ENCODE measurements at places on chromosomes 1 and 21.
A peak's percentile ranks its signal among the peaks of the same experiment; 100 is the strongest.

DNA sequence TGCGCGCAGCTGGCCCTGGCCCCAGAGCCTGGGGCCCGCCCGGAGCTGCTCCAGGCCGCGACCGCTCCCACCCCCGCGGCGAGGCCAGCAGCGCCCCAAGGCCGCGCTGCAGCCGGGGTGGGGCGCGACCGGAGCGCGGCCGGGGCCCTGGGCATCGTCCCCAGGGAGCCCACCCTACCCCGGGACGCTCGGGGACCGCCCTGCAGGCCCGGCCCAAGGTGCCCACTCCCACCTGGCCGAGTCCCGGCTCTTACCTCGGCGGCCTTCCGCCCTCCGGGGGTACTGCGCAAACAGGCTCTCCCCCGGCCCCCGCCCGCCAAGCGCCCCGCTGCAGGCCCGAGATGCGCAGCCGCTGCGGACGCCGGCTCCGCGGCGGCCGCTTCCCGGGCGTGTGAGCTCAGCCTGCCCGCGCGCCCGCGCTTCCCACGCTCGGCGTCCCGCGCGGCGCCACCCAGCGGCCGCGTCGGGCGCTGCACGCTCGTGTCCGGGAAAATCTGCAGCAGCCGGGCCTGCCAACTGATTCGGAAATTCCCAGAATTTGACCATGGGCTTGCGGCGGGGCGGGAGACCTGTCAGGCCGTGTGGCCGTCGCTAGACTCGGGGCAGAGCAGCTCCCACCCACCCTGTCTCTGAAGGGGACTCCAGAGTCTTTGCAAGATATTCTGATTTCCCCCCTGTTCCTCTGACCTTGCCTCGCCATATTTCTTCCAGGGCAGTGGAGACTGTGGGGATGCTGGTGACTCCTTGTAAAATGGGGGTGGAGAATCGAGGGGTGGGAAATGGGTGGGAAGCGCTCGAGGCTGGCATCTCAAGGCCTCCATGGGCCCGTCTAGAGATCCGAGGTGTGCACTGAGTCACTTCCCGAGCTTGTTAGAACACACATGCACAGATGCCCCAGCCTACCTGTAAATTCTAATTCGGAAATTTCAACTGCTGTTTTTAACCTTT, 41.9 kb downstream of the CD34 start:
- peak; percentile 71 for DNase-seq

DNA sequence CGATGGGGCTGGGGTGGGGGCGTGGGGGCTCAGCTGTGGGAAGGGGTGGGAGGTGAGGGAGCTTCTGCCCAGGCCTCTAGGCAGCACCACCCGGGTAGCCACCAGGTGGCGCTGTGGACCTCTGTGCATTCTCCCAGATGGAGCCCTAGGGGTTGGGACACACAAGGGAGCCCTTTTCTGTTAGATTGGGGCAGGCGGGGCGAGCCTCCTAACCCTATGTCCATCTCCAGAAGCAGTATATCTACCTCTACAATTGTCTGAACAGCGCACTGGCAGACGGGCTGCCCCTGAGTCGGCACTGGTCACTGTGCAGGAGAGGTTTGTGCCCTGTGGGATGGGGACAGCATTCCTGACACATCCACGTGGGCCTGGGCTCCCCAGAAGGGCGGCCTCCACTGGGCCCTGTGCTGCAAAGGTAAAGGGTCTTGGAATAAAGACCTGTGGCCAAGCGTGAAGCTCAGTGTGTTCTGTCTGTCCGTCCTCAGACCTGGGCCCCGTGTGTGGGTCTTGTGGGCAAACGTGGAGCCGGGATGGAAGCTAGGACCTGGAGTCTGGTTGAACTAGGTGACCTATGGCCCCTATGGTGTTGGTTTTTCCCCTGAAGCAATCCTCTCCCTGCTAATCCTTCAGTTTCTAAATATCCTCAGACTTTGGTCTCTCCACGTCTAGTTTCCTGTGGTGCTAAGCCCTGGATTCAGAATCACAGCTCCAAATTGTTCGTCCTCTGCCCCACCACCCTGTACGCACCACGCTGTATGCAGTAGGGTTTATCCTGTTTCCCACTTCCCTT, 4.4 kb upstream of the LGR6 start:
- peak; percentile 74 for DNase-seq

DNA sequence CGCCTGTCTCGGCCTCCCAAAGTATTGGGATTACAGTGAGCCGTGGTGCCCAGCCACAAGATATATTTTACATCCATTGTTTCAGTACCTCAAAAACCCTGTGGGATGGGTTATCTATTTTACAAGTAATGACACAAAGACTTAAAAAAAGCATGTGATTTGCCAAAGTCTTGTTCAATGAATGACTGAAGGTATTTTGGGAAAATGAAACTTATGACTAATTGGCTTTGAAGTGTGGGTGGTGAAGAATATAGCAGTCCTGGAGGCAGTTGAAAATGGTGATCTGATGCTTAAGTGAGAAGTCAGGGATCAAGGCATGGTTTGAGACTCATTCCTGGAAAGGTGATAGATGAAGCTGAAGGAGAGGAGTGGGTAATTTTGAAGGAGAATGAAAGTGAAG, 3.0 kb downstream of the SWT1 start:
- DNase-seq: no peak

- DNase-seq: no peak
Measured at GRCh38 chr1:23742670-23743286, 493 bp upstream of the ELOA start.

DNA sequence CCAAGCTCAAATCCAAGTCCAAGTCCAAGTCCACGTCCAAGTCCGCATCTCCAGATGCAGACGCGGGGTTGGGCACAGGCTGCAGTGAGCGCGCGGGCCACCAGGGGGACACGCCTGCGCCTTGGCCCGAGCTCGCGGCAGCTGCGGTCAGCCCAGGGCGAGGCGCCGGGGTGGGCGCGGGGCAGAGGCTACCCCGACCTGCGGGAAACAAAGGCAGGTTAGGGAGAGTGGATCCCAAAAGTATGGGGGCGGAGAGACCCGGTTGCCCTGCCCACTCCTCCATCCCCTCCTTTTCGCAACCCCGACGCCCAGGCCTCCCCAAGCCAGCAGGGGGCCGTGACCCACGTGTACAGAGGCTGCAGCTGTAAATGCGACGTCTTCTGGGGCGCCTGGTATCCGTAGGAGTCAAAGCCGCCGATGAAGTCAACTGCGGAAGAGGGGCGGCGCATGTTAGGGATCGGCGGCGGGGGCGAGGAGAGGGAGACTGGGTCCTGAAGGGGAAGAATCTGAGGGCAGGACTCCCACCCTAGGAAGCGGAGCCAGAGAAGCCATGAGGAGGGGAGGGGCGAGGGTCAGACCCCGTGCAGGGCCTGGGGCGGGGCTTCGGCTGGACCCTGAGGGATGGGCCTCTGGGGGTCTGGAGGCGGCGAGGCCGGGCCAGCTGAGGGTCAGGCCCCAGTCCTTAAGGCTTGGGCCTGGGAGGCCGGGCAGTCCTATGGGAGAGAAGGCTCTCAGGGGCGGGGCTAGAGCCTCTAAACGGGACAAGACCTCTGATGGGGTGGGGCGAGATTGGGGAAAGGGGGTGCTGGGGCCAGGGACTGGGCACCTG, 58.0 kb downstream of the NKAIN1 start:
- peak; percentile 8 for DNase-seq

DNA sequence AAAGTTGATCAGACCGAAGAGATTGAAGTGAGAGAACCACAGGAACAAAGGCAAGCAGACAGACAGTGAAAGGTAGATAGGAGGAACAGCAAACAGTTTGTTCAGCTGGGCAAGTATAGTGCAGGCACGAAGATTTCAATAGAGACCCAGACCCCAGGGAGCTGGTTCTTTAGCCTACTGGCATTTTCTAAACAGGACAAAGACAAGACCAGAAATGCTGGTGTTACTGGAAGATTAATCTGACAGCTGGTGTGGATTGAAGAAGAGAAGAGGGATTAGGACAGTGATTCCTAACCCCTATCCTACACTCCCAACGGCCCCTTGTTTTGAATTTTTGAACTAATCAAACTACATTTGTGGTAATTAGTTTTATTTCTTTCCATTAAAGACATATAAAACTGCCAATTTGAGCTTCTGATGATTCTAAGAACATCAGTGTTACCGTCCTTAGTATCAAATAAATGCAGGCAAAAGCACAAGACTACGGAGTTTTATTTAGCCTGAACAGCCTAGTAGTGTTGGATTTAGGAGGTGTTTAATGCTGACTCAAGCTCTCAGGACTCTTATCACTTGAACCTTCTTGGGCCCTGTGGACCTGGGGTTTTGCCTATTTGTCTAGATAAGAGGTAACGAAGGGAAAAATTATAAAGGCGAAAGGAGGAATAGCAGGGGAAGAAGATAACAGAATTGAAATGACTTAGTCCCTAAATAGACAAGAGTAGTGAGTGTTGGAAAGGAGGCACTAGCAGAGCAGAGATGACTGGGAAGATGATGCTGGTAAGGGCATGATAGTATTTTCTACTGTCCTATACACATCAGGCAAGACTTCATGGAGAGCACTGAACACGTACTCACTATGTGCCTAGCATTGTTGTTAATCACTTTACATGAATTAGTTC, 2.0 kb downstream of the NPL start:
- DNase-seq: no peak

DNA sequence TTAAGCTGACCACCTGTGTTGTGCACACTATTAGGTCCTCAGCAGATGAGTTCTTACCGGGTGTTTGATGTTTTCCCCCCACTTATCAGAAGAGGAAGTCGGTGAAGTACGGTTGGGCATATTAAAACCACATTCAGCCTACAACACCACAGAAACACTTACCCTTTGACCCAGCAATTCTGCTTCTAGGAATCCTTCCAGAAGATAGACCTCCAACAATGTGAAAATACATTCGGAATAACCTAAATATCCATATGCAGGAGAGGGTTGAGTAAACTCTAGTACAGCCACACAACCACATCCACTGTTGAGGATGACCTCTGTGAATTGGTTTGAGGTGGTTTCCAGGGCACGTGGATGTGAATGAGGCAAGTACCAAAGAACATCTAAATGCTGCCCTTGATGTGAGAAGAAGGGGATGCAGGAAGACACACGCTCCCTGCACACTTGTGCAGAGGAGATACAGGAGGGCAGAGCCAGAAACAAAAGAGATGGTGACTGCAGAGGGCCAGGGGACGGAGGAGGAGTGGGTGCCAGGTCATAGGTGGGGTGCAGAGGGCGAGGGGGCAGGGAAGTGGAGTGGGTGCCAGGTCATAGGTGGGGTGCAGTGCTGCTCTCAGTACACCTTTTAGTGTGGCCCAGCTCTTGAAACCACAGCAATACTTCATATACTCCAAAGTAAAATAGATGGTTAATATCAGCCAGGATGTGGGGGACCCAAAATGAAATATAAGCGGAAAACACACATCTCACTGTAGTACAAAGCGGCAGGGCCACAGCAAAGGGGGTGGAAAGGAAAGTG, 12.8 kb downstream of the ADARB1 start:
- DNase-seq: no peak

GRCh38 chr1:39940980-39941871, 13.7 kb upstream of the MFSD2A start:
- DNase-seq: no peak

DNA sequence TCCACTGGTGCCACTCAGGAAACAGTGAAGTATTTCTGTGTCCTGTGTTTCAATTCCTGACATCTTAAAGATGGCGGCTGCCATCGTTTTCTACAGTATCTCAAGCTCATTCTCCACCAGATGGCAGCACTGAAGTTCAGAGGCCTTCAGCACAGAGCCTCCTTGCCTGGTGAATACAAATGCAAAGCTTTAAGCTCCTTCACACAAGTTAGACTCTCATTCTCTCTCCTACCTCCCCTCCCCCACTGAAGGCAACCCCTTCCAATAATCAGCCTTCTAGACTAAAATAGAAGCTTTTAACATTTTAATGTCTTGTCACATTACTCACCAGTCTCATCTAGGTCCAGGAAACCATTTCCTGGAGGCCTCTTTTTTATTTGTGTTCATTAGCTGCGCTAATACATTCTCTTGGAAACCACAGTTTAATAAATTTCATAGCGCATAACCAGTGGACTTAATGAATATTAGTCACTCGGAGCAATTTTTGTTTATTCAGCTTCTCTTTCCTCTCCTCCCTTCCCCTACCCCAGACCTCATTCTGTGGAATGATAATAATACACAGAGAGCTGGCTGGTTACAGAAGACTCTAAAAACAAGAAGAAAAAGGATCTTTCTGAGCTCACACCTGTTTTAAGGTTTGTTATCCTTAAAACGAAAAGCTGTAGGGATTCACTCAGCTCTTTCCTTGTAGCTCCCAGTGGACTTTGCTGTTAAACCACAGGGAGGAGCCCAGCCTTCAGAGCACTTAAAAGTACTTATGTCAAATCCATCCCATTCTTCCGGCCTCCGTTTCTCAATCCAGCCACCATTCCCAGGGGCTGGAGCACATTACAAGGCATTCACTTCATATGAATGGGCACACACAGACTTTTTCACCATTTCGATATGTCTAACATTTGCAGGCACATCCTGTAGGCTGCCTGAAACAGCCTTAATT, 384.9 kb downstream of the HLX start:
- DNase-seq: peak; percentile 40

DNA sequence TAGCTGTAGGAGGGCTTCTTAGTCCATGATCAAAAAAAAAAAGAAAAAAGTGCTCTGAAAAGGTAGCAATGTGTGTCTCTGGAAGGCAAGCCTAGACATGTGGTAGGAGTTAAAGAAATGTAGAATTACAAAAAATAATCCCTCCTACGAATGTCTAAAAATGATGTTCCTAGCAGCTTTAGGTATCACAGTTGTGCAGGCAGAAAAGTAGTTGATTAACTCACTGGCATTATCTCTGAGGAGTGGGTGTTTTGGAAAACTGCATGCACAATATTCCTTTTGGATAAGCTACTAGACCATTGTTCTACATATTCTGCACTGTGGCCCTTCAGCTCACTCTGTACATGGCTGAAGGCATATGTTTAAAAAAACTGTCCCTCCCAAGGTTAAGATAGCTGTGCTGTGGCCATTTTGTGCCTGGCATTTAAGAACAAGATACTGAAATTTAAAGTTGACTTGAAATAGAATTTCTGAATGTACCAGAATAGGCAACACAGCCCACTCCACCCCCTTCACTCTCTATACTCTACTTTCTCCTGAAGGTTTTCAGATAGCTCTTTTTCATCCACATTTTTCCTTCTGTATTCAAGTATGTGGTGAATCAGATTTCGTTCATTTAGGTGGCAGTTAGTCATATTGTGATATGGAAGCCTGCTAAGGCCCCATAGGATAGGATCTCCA, 463.9 kb upstream of the LRRC7 start:
- DNase-seq: no peak

GRCh38 chr1:101107496-101108110, 82.0 kb upstream of the DPH5 start:
- peak; percentile 44 for DNase-seq

GRCh38 chr21:33971492-33972013, 55.9 kb upstream of the ATP5PO start:
- no peak for DNase-seq

GRCh38 chr1:48969971-48970370, 193.3 kb upstream of the BEND5 start:
- DNase-seq: no peak

DNA sequence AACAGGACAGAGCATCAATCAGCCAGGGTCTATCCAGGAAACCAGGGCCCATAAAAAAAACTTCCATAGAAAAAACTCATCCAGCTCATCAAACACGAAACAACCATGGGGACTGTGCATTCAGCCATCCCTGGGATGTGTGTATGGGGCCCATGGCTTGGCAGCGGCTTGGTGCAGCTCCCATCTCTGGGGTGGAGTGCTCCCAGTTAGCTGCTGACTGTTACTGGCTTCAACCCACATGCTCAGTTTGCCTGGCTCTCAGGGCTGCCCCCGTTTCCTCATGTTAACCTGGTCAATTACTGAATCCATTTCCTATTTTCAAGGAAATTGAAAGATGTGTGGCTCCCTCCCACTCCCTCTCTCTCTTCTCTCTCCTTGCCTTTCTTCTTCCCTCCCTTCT, 37.3 kb upstream of the STUM start:
- DNase-seq: no peak

All from CD4-positive, alpha-beta T cell treated with Interleukin-2 at 100 ng/mL for 4 hours (primary cell).